ENCODE measurements at places on chromosomes 2 and 18. TPM values are rescaled to one million over a fixed set of nuclear protein-coding genes. Genes with fewer than 3 reads are reported as not detected.

The GPBAR1 gene
- not detected for total RNA-seq

The VWA3B gene
- total RNA-seq: not detected

The GPR55 gene
- total RNA-seq: 0.13 TPM

The ANKRD62 gene
- 0.29 TPM for total RNA-seq

The EVX2 gene
- not detected for total RNA-seq

All from SK-MEL-5 (cell line).